ENCODE measurements at places on chromosomes 13 and 19. TPM values are rescaled to one million over a fixed set of nuclear protein-coding genes. Genes with fewer than 3 reads are reported as not detected.

JUNB gene
- polyA plus RNA-seq = 95.1 TPM

FFAR3 gene
- not detected for polyA plus RNA-seq

HIF3A gene
- polyA plus RNA-seq = 0.20 TPM

ZNF599 gene
- polyA plus RNA-seq = 7.8 TPM

HSH2D gene
- polyA plus RNA-seq = not detected

ZNF728 gene
- not detected for polyA plus RNA-seq

CCDC169 gene
- 0.79 TPM for polyA plus RNA-seq

FCER2 gene
- 0.33 TPM for polyA plus RNA-seq

DNA sequence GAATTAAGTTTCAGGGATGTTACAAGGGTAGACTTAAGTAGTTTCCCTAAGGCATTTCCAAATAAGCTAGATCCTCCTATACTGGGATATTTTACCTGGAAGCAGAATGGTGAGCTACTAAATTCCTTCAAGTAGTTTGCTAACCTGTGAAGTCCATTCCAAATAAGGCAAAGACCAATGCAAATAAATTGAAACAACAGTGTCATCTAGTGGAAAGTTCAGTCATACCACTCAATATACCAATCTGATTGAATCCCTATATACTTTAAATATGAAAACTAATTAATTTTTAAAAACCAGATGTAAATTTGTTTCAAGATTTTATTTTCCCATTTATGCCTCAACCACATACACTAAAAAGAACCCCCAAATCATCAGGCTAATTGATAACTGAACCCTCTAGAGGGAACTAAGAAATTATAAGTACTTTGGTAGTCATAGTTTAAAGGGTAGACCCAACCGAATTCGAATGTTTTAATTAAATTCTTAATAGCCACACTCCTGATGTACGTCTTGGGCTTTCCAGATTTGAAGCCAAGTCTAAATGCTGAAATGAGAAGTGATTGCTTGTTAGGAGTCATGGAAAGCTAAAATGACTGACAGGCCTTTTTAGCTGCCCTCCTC is 223.7 kb downstream of the TBC1D4 start:
- DNase-seq = peak; percentile 59

DNA sequence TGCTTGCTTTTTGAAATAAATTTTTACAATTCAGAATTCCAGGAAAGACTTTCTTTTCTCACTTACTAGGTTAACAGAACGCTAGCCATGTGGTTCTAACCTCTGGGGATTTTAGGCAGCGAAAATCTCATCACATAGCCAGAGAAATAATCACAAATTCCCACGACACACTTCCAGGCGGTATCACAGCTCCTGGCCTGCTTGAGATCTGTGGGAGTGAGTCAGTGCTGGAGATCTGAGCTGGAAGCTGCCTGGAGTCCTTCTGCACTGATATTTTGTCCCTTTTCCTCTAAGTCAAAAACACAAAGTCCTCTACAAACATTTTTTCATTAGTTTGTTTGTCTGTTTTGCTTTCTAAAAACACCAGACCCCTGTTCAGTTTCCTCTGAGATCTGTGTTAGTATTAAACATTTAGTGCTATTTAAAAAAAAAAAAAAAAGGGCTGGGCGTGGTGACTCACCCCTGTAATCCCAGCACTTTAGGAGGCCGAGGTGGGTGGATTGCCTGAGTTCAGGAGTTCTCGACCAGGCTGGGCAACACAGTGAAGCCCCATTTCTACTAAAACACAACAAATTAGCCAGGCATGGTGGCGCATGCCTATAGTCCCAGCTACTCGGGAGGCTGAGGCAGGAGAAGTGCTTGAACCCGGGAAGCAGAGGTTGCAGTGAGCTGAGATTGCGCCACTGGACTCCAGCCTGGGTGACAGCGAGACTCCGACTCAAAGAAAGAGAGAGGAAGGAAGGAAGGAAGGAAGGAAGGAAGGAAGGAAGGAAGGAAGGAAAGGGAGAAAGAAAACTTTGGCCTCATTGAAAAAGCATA is 12.2 kb upstream of the UBE2L5 start:
- peak; percentile 94 for DNase-seq

- no peak for DNase-seq
Observed at GRCh38 chr13:85543144-85543543, 256.1 kb downstream of the SLITRK6 start.

- DNase-seq = peak; percentile 80
Observed at GRCh38 chr19:36041831-36042230, 9.2 kb upstream of the CLIP3 start.

GRCh38 chr13:26531742-26532141 is 25.7 kb upstream of the WASF3 start:
- no peak for DNase-seq

- DNase-seq = no peak
Observed at GRCh38 chr13:113138792-113139551, 16.4 kb downstream of the F10 start.

- no peak for DNase-seq
Observed at GRCh38 chr19:44718441-44719261, 19.7 kb downstream of the CEACAM16 start.

GRCh38 chr13:23381866-23382265 is 51.6 kb downstream of the SACS start:
- DNase-seq = no peak

DNA sequence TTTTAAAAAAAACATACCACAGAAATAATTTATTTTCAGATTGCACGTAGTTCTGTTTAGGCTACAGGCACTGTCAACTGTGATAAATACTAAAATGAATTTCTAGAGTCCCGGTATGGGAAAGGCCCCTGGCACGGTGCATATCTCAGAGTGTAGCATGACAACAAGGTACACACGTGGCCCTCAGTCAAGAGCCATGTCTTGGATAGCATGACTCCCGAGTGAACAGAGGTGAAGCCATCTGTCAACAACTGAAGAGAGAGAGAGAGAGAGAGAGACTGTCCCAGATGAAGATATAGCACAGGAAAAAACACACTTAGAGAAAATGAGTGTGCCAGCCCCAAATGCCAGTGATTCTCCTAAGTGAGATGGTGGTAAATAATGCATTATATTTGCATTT is 297.5 kb downstream of the MYO16 start:
- DNase-seq = no peak

- peak; percentile 6 for DNase-seq
Observed at GRCh38 chr13:45142440-45143345, 22.4 kb downstream of the GTF2F2 start.

GRCh38 chr13:109345433-109345941 is 440.9 kb downstream of the IRS2 start:
- peak; percentile 55 for DNase-seq

- peak; percentile 16 for DNase-seq
Observed at GRCh38 chr19:43804432-43804831, 2.2 kb upstream of the LYPD5 start.

DNA sequence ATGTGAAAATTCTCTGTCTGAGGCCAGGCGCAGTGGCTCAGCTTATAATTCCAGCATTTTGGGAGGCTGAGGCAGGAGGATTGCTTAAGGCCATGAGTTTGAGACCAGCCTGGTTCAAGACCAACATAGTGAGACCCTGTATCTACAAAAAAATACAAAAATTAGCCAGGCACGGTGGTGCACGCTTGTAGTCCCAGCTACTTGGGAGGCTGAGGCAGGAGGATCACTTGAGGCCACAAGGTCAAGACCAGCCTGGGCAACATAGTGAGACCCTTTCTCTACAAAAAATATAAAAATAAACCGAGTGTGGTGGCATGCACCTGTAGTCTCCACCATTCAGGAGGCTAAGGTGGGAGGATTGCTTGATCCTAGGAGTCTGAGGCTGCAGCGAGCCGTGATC is 2.2 kb upstream of the FCGBP start:
- no peak for DNase-seq

Data from GM23248 (cell line).